ENCODE measurements at places on chromosomes 7 and 10.
A peak's percentile ranks its signal among the peaks of the same experiment; 100 is the strongest.

DNA sequence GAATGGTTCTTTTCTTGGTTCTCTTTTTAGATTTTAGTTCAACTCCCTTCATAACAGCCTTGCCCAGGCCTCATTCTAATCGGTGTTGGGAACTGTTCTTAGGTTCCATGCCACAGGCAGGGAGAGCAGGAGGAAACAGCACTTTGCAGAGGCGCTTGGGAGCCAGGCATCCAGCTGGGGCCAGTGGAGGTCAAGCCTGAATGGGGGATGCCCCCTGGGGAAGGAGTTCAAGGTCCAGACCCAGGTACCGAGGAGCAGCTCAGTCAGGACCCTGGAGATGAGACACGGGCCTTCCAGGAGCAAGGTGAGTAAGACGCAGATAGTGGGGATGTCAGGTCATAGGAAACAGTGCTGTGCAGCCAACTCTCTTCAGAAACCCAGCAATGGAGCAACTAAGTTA lies 4.5 kb downstream of the ZSCAN25 start:
- DNase-seq: no peak

- DNase-seq: no peak
Measured at GRCh38 chr7:102046373-102047117, 229.1 kb downstream of the CUX1 start.

GRCh38 chr10:117221156-117221711 lies 19.7 kb upstream of the SLC18A2 start:
- DNase-seq: no peak

GRCh38 chr7:135792866-135793265 lies 44.3 kb upstream of the FAM180A start:
- DNase-seq: no peak

DNA sequence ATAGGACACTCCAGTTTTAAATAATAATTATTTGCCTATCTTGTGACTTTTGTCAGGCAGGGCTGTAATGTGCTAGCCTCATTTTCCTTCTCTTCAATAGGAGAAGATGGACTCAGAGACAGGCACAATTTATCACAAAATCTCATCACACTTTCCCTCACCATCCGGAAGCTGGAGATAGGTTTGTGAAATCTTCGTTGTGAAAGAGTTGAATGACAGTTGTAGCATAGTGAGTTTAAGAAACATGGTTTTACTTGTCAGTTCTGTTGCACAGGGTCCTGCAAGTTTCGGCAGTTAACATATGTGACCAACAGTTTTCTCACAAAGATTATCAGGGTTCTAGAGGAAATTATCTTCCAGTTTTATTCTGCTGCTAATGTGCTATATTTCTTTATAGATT lies 37.7 kb upstream of the MAP3K8 start:
- DNase-seq: no peak

GRCh38 chr10:26445411-26446031 lies 7.4 kb downstream of the APBB1IP start:
- no peak for DNase-seq

DNA sequence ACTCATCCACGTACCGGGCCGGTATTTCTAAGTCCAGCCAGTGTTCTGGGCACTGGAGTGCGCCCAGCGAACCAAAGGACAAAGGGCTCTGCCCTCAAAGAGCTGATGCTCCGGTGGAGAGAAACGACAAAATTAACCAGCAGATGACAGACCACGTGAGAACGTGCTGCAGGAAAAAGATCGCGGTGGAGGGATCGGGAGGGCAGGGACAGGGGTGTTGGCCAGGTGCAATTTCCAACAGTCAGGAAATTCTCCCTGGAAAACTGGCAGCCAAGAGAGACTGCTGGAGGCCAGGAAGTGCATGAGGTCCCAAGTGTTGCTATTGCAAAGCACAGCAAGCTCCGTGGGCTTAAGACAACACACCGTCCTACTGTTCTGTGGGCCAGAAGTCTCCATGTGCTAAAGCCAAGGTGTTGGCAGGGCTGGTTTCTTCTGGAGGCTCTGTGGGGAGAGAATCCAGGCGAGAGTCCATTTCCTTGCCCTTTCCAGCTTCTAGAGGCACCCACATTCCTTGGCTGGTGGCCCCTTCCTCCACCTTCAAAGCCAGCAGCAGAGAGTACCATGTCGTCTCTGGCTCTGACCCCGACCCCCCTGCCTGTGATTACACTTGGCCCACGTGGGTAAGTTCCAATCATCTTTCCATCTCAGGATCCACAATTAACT lies 21.3 kb upstream of the AMZ1 start:
- DNase-seq: no peak

DNA sequence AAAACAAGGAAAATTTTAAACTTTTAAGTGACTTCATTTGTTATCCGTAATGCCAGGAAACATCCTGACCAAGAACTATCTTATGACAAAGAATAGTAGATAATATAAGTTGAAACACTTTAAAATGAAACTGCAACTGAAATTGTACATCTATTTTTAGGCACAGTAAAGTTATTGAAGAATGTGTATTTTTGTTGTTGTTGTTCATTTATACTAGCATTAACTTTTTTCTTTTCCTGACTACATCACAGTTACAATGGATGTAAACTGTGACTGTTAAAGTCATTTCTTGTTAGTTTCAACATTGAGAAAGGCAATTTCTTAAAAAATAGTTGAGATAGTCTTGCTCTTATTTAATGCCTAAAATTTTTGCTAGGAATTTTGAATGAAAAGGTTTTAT lies 2.6 kb downstream of the CPED1 start:
- no peak for DNase-seq

GRCh38 chr10:124050021-124051015 lies 43.1 kb downstream of the CHST15 start:
- DNase-seq: no peak

GRCh38 chr10:71467161-71467560 lies 70.4 kb downstream of the CDH23 start:
- no peak for DNase-seq

DNA sequence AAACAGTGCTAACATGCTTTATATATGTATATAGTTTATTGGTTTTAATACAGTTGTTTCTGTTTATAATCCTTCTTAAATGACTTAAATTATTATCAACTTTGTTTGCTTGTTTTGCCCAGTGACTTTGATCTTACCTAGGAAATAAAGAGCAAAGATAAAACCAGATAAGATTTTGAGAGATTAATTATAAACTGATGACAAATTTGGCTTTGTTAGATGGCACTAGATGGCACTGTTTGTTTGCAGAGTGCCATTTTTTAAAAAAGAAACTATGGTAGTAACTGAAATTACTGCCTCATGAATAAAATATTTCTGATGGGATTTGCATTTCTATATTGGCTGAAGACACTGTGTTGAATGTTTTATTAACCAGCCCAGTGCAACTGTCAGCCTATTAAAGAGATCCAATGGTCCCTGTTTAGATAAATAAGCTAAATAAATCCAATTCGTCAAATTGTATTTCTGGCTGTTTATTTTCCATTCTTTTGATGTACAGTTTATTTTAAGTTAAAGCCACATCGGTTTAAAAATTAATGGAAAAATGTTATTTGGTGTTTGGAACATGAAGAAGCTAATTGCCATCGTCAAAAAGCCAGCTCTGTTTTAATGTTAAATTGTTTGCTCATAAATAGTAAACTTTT lies 28.7 kb downstream of the VTI1A start:
- DNase-seq: no peak

DNA sequence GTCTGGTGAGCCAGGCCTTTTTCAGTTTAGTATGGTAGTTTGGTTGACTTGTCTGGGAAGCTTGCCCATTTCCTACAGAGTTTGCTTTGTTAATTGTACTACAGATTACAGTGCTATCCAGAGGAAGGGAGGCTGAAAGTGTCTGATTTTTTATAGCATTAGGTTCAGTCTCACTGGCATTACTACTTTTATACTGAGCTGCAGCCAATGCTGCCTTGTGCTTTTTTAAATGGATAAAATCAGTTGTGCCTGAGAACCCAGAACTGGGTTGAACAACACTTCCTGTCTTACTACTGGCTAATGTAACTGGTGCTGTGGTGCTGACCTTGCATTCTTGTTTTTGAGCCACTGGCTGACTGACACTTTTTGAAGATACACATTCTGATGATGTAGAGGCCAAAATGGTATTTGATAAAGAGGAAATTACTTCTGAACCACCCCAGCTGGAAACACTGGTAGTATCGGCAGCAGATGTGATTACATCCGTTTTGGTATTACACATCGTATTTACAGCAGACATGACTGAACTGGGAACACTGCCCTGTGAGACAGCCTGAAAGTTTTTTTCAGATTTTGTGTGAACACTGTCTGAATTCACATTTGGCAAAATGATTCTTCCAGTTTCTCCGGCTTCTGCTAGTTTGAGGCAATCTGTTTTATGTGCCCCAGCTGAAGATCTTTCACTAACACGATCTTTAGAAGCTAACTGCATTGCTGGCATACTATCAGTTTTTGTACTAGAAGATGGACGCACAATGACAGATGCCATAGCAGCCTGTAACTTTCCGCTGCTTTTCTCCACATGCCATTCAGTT lies 74.1 kb downstream of the NRBF2 start:
- peak; percentile 23 for DNase-seq

- DNase-seq: no peak
Measured at GRCh38 chr10:89073719-89074118, 83.1 kb downstream of the FAS start.

DNA sequence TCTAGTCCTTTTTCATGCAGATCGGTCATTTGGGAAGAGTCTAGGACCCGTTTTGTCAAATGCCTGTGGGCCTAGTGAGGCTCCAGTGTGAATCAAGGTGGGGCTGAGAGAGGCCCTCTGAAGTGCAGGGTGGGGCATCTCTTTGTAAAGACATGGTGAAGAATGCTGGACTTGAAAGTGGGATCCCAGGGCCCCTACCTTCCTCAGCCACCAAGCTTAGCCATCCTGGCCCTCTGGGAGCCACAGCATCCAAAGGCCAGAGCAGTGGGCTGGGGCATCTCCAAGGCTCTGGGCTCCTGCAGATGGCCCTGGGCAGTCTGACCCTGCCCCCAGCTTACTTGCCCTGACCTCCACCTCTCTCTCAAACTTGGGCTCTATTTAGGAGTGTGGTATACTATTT lies 78.5 kb downstream of the ADCY1 start:
- DNase-seq: no peak

DNA sequence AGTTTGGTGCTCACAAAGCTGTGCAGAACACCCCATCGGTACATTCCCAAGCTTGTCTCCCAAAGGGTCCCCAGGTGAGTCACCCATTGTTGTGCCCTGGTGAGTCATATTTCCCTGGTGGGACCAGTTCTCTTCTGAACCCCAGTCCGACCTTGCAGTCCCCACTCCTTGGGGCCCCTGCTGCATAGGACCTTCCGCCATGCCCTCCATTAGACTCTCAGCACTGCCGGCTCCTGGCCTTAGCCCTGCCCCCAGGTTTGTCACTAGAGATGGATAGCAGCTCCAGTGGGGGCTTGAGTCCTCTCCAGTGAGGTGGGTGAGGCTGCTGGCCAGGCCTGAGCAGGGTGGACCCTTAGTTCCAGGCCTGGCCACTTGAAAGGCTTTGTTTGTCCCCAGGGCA lies 80.5 kb upstream of the MKI67 start:
- DNase-seq: no peak

DNA sequence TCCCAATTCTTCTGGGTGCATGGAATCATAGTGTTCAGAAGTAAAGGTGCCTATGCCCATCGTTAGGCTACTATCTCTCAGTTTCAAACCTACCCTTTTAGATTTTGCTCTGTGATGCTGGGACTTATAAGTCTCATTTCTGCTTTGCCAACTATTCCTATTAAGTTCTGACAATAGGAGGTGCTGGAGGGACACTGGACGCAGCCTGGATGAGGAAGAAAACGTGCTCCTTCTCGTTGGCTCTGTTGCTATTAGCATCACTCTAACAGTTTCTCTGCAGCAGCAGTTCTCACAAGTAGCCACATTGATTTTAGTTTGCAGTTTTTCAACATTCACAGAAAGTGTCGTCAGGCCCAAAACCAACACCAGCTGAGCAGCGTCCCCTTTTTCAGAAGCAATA lies 72.4 kb downstream of the ABCC2 start:
- DNase-seq: no peak

GRCh38 chr10:15346440-15347141 lies 24.5 kb downstream of the FAM171A1 start:
- no peak for DNase-seq

Measured in amniotic stem cell (primary cell).